ENCODE measurements at places on chromosomes 4 and X.

DNA sequence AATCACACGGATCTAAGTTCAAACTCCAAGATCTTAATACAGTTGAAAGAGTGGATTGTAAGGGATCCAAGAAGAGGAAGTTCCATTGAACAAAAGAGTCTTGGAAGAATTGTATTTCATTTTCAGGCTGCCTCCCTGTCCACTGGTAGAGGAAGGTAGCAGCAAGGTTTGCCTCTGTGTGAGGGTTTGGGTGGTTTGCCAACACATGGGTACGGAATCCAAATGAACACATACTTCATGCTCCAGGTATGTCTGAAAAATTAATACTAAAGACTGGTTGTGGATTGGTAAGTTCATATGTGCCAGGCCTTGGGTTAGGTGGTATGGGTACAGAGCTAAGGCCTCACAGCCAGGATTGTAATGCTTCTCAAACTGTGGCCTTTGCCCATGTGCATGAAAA is 523.6 kb upstream of the BOD1L1 start:
- DNase-seq = no peak

- DNase-seq = no peak
Observed at GRCh38 chr4:25663781-25664180, 8.1 kb downstream of the SLC34A2 start.

- DNase-seq = no peak
Observed at GRCh38 chr4:105210916-105211315, 64.2 kb downstream of the TET2 start.

DNA sequence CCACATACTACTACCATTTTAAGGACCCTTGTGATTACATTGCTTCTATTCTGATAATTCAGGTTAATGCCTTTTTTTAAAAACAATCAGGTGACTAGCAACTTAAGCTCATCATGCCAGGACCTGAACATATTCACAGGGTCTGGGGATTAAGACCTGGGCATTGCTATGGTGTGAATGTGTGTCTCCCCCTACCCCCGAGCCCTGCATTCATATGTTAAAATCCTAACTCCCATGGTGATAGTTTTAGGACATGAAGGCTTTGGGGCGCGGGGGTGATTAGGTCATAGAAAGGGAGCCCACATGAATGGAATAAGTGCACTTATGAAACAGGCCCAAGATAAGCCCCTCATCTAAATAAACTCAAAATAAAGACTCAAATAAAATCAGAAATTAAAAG is 734.4 kb upstream of the PABPC4L start:
- no peak for DNase-seq

DNA sequence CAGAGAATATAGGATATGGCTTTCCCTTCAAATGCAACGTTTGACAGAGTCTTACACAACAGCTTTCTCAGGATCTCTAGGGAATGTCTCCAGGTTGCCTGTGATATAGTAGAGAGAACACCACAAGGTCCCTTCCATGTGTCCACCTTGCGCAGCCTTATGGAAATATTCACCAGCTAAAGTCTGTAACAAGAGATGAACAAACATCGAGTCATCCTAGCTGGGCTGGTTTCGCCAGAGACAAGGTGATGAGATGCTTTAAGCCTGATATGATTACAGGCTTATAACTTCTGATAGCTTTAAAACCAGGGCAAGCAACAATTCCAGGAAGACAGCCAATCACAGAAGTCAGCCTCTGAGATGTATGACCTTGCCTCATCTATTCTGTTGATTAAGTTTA is 83.8 kb downstream of the SEL1L3 start:
- no peak for DNase-seq

DNA sequence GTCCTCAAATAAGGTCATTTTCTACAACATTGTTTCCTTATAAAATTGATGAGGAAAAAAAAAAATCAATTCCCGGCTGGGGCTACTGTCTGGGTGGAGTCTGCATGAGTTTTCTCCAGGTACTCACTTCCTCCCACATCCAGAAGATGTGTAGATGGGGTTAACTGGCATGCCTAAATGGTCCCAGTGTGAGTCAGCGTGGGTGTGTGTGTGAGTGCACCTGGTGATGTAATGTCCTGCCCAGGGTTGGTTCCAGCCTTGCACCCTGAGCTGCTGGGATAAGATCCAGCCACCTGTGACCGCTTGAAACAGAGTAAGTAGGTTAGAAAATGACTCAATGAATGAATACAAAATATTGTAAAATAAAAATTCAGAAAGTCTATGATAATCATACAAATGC is 11.1 kb downstream of the USP26 start:
- no peak for DNase-seq

- DNase-seq = no peak
Observed at GRCh38 chr4:1510931-1511330, 104.7 kb upstream of the NKX1-1 start.

DNA sequence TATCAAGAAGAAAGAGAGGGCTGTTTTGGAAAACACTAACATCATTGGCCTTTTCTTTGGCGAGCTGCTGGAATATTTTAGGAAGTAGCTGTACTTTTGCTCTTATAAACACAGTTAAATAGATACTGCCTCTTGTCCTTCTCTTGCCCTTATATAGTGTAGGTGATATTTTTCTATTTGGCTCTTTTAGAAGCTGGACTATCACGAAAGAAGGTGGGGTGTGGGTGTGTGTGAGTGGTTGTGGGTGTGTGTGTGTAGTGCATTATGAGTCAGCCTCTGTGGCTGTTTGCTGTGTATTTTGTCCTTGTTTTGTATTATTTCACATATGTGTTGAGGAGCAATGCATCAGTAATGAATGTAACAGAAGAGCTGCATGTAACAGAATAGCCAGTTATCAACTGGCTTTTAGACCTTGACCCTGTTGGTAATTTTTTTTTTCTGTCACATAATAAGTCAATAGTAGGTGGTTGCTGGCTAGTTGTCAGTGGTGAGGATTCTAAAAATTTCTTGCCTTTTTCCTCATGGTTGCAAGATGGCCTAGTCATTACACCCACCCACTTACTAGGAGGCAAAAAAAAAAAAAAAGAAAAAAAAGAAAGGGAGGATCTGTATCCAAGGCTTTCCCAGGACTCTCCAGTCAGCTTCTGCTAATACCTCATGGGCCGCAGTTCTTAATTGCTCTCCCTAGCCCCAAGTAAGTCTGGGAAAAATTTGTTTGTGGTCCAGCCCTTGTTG is 23.8 kb downstream of the ARHGAP10 start:
- no peak for DNase-seq

DNA sequence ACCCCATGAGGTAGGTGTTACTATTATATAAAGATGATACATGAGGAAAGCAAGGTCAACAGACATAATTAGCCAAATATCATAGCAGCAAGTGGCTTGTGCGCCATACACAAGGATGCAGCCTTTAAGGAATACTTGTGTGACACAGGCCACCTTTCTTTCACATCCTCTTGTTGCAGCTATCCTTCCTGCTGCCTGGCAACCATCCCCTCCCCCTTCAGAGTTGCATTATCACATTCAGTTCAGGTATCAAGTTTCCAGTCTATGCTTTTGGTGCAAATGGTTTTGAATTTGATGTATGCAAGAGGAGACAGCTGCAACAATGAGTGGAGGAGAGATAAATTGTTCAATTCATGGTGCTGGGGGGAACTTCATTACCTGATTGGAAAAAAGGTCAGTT is 6.4 kb downstream of the ZCCHC18 start:
- DNase-seq = no peak

- DNase-seq = no peak
Observed at GRCh38 chrX:40104630-40104984, 6.8 kb upstream of the BCOR start.

- no peak for DNase-seq
Observed at GRCh38 chr4:6942238-6942800, 32.7 kb downstream of the TBC1D14 start.

GRCh38 chr4:169744601-169745000 is 13.1 kb downstream of the HPF1 start:
- no peak for DNase-seq

DNA sequence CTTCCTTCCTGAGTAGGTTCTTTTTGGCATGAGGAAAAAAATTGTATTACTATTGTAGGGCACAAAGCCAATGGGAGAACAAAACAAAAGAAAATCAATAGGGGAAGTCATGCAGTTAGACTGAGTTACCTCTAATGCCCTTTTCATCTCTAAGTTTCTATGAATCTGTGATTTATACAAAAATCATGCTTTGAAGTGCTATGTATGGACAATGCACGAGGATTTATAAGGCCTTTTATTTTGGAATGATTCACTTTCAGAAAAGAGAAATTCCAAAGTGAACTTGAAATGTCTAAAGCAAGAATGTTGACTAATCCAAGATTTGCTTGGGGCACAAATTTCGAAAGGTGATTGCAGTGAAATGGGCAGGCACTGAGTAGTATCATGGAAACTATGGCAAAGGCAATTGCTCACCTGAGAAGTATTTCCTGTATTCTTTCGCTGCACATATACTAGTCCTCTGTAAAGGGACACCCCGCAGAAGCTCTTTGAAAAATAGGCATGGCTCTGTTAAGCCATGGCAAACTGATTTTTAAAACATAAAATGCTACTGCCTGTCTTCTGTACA is 52.8 kb downstream of the ADGRG4 start:
- no peak for DNase-seq

DNA sequence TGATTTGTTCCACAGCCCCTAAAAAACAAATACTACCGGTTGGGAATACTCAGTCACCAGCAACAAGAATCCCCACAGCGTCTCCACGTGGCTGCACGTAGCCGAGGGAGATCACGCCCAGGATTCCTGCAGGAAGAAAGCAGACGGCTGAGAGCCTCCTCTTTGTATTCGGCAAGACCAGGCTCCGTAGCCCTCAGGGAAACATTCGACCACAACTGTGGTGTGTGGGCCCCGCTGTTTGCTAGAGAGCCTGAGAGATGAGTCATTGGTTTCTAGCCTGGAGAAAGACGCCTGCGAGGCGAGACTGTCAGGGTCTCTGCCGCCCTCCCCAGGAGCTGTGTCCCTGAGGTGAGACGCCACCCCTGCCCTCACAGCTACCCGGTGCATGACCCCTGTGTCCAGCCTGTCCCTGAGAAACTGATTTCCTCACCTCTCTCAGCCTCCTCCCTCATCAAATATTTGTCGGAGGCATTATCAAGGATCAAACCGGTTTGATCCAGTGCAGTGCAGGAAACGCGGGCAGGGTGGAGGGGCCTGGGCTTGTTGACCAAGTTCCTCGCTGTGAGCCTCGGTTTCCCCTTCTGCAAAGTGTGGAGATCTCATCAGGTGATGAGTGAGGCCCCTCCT is 4.7 kb upstream of the S100P start:
- DNase-seq = no peak

DNA sequence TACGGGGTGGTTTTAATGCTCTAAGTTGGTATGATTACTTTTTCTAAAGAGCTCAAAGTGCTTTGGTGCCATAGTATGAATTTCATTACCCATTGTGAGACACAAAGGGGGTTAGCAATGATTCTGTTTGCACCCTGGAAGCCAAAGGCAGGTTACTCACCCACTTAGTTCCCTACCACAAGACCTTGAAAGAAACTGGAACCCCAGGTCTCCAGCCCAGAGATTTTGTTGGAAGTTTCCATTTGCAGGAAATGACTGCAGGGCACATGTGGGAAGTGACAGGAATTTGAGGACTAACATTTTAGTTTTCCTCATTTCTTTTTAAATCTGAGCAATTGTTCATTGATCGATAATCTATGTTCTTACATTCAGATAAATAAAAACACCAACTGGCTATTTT is 1.8 kb upstream of the HS3ST1 start:
- DNase-seq = no peak

DNA sequence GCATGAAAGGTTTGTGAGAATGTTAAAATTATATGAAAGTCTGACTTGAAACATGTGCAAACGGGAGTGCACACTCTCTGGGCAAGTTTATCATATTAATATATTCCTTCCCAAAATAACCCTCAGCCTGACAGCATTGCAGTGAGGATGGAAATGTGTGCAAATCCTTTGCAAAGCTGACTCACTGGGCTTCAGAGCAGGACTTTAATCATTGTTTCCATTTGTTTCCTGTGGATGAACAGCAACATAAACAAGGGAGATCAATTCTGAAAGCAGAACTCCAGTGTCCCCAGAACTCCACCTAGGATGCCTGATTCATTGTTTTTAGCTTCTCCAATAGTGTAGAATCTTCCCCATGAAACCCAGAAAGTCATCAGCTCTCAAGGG is 32.9 kb downstream of the SLC2A9 start:
- DNase-seq = no peak

GRCh38 chrX:85084770-85085393 is 81.2 kb downstream of the APOOL start:
- no peak for DNase-seq

- no peak for DNase-seq
Observed at GRCh38 chr4:3226944-3227343, 22.0 kb upstream of the MSANTD1 start.

DNA sequence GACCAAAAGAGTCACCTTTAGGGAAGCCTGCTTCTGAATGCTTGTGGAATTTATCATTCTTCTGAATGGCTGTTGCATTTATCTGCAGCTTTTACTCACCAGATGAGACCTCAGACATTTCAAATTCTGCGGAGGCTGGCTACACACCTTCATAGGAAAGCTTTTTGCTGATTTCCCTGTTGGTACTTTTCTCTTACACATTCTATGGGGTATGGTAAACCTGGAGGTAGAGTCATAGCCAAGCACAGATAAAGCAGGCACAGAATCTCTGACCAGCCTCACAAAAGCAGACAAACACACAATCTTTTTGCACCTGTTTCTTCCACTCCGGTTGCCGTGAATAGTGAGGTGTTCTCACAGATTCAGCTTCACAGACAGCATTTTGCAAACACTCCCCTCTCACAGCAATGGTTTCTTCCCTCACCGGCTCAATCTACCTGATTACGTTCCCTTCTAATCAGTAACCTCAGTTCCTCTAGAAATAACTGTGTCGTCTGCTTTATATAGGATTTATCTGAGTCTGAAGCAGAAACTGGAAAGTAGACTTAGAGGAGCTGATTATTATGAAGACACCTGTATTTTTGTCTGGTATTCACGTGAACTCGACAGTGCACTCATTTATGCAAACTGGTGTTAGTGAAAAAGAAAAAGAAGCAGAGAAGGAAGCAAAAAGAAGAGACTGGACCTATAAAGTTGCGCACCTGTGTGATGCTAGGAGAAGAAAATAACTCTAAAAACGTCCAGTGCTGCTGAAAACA is 83.1 kb downstream of the DMD start:
- DNase-seq = no peak

GRCh38 chr4:36863601-36864000 is 380.9 kb upstream of the NWD2 start:
- no peak for DNase-seq

- no peak for DNase-seq
Observed at GRCh38 chr4:127419431-127419830, 213.3 kb upstream of the INTU start.
